ENCODE measurements at places on chromosomes 3 and 15.
A peak's percentile ranks its signal among the peaks of the same experiment; 100 is the strongest.

- DNase-seq = no peak
Observed at GRCh38 chr3:128709506-128710210, 16.3 kb upstream of the RAB7A start.

DNA sequence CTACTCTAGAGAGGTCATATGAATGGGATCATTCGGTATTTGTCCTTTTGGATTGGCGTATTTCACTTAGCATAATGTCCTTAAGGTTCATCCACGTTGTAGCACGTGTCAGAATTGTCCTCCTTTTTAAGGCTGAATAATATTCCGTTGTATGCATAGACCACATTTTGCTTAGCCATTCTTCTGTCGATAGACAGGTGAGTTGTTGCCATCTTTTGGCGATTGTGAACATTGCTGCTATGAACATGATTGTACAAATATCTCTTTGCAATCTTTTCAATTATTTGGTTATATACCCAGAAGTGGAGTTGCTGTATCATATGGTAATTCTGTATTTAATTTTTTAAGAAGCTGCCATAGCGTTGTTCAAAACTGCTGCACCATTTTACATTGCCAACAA, 52.4 kb upstream of the GOLGA8J start:
- DNase-seq = no peak

DNA sequence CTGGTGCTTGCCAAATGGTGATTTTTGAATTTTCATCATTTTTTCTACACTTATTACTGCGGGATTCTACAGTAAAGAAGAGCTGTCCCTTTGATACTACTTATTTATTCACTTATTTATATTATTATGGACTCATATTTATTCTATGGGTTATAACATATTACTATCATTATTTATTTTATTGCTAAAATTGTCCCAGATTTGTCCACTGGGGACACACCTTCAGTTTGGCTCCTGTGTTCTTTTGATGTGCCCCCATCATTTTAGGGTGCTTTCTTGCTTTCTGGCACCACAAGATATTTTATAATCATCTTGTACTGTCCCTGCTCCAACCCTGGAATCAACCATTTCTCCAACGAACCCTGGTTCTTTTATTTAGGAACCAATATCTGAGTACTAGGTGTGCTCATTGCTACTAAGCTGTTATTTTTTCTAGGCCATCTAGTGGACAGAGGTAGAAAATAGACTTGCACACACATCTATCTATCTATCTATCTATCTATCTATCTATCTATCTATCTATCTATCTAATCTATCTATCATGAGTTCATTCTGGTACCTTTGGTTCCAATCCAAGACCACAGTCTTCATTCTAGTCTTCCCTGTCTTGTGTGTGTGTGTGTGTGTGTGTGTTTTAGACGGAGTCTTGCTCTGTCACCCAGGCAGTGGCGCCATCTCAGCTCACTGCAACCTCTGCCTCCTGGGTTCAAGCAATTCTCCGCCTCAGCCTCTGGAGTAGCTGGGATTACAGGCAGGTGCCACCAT, 16.0 kb downstream of the SLC22A14 start:
- no peak for DNase-seq

GRCh38 chr15:80873366-80873952, 94.3 kb downstream of the CEMIP start:
- no peak for DNase-seq

- no peak for DNase-seq
Observed at GRCh38 chr15:35698331-35698730, 152.4 kb upstream of the DPH6 start.

DNA sequence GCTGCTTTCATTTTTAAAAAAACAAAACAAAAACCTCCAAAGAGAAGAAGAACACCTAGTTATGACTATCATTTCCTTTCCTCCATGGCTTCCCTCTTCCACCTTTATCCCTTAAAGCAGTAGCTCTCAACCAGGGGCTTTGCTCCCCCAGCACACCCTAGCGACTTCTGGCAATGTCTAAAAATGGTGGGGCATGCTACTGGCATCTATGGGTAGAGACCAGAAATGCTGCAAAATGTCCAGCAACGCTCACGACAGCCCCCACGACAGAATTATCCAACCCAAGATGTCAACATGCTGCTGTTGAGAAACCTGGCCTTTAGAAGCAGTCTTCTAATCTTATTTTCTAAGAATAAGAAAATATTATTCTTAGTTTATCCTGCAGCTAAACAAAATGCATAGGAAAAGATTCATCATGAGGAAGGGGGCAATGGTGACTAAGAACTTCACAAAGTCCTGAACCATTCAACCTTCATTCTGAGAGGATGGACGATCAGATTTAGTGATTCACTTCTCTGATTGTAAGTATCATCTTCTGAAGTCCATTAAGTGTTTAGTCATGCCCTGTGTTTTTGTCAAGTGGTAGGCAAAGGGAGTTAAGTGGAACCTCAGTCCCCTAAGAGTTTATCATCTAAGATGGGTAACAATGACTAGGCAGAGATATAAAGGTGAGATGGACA, 81.7 kb downstream of the CCNL1 start:
- no peak for DNase-seq

DNA sequence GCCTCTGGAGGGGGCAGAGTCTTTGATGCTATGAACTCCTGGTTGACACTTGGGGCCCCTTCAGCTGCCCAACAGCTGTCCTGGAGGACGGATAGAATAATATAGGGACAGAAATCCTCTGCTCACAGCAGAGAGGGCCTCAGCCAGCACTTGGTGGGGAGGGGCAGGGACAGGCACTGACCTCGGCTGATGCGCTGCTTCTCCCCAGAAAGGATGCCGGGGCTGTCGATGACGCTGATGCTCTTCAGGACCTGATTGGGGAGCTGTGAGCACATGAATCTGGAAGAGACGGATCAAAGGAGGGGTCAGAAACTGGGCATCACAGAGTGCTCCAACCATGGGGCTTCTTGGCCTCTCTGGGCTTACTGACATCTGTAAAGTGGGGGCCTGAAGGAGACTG, 29.5 kb downstream of the EHD4 start:
- DNase-seq = no peak

DNA sequence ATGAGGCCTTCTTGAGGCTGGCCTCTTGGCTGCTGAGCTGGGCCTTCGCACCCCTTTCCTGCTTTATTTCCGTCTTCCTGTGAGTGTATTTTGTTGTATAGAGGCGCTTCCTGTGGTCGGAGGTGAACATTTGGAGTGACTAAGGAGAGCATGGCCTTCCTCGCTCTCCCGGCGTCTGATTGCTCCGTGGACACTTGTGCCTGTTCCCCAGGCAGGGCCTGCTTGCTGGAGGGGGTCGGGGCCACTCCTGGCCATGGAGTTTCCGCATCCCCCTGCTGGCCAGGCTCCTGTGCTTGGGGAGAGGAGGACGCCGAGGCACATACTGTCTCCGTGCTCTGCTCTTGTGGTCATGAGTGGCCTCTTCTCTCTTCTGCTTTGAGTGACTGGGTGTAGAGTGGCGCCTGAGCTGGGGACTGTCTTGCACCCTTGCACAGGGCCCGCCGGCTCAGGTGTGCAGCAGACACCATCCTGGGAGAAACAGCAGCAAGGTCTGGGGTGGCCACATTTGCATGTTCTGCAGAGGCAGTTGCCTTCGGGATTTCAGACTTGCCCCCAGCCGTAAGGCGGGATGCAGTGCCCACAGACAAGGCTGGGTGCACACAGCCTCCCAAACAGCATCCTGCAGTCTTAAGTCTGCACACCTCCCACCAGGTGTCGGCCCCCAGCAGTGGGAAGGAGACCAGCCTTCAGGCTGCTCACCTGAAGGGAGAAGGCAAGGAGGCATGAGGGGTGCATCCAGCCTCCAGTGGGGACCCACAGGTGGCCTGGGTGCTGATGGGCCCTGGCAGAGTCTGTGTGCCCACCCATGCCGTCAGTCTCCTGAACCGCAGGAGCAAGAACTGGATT, 16.4 kb downstream of the KLF13 start:
- no peak for DNase-seq

GRCh38 chr15:69056365-69056764, 41.9 kb downstream of the NOX5 start:
- DNase-seq = no peak

GRCh38 chr15:43550527-43551363, 33.3 kb downstream of the MAP1A start:
- peak; percentile 74 for DNase-seq

GRCh38 chr15:38477637-38478036, 23.7 kb downstream of the FAM98B start:
- DNase-seq = no peak

DNA sequence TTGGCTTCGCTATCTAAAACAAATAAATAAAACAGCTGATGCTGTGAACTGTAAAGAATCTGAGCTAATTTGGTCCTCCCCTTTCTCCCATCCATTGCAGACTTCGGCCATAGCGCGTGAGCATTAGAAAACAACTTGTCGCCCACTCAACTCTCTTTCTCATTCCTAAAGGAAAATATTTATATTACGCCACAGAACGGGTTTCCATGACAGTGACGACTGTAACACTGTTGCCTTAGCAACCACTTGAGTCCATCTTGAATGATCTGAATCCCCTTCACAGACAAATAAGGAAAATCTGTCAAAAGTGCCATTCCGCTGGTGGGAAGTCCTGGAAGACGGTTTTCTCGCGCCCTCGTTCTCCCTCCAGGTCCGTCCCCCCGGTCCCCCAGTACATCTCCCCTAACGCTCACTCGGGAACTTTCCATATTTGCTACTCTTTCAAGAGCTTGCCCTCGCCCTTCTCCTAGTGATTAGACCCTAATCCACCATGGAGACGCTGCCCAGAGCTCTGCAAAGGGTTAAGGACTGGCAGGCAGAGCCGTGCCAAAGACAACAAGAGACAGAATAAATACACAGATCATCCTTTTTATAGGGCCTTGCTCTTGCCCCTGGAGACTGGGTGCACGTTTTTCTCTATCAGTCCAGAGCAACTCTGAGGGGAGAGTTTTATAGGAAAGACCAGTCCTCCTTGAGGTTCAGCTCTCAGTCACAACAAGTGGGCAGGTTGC, 50.5 kb downstream of the CRYGS start:
- DNase-seq = no peak

GRCh38 chr3:194352667-194353246, 1.6 kb upstream of the CPN2 start:
- no peak for DNase-seq

DNA sequence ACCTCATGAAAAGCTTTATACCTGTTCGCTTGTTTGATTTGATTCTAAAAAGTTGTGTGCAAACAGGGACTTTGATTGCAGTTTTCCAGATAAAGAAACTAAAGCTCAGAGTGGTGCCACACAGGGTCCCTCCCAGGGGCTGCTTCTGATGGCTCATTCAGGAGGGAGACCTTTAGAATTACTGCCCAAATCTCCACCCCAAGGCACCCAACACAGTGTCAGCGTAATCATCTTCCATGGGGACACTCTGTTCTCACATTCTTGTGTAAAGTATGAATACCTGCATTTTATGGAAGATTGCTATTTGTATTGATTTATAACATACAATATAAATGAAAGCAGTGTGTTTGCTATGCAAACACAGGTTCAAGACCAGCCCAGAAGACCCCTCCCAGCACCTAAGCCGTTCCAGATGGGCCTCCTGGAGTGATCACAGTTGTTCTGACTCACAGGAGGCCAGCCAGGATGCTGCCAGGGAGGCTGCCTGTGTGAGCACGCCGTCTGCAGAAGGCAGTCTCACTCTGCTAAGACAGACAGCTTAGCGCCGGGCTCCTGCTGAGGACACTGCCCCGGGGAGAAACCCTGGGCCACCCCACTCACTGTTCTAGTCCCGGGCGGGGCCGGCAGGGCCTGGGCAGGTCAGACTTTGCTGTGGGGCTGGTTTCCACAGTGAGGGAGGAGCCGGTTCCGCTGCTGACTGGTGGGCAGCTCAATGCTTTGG, 185.6 kb downstream of the FAM43A start:
- peak; percentile 76 for DNase-seq

DNA sequence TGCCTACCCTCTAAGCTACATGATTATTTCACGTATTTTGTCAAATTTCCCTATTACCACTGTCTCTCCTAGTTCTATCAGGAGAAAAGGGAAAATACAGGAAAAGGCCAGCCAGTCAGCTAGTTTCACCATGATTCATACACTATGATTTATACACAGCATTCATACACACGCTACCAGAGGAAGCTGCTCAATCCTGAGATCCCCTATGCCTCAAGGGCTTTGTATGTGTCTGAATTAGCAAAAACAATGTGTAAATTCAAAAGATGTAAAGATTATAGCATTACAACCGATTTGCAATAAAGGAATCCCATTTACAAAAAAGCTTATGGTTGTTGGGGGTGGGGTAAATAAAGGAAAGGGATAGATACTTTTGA, 3.1 kb upstream of the ACKR4 start:
- DNase-seq = peak; percentile 66

- DNase-seq = no peak
Observed at GRCh38 chr3:165444745-165445144, 248.6 kb upstream of the SLITRK3 start.

DNA sequence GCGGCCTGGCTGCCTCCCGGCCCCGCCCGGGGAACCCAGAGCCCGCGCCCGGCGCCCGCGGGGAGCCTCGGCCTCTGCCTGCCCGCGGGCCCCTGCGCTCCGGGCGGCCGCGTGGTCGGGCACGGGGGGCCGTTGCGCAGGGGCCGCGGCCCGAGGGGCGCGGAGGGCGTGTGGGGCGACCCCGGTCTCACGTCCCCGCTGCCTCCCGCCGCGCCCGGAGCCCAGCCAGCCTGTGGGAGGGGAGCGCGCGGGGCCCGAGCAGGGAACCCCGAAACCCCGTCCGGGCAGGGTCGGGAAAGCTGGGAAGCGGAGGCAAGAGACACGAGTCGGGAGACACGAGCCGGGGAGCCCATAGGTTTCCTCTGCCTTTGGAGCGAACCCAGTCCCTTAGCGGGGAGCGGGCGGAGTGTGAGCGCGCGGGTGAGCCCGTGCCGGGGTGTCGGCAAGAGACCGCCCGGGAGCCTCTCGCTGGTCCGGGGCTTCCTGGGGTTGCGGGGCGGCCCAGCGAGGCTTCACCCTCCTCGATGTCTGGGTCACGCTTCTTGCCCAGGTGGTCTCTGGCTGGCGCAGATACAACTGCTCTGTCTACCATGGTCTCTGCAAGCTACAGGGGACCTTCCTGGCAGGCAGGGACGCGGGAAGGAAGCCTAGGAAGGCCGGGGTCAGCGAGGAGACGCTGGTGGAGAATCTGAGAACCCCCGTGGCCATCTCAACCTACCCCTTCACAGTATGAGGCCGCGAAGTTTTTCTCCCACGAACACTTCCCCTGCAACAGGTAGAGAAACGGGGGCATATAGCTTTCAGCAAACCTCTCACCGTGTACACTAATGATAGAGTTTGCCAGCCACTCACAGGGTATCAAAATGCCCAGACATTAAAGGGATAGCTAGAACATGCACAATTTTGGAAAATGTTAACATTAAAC, 586 bp downstream of the LRRK1 start:
- DNase-seq = no peak

- no peak for DNase-seq
Observed at GRCh38 chr3:72951259-72951722, 45.3 kb upstream of the PPP4R2 start.

Data from BJ (cell line).